ENCODE measurements at places on chromosomes 7 and 10.
A peak's percentile ranks its signal among the peaks of the same experiment; 100 is the strongest.

- DNase-seq: peak; percentile 52
These were observed 118.2 kb downstream of the CDK6 start for GRCh38 chr7:92717993-92718716.

GRCh38 chr10:59674215-59674836 is 35.3 kb downstream of the SLC16A9 start:
- no peak for DNase-seq

DNA sequence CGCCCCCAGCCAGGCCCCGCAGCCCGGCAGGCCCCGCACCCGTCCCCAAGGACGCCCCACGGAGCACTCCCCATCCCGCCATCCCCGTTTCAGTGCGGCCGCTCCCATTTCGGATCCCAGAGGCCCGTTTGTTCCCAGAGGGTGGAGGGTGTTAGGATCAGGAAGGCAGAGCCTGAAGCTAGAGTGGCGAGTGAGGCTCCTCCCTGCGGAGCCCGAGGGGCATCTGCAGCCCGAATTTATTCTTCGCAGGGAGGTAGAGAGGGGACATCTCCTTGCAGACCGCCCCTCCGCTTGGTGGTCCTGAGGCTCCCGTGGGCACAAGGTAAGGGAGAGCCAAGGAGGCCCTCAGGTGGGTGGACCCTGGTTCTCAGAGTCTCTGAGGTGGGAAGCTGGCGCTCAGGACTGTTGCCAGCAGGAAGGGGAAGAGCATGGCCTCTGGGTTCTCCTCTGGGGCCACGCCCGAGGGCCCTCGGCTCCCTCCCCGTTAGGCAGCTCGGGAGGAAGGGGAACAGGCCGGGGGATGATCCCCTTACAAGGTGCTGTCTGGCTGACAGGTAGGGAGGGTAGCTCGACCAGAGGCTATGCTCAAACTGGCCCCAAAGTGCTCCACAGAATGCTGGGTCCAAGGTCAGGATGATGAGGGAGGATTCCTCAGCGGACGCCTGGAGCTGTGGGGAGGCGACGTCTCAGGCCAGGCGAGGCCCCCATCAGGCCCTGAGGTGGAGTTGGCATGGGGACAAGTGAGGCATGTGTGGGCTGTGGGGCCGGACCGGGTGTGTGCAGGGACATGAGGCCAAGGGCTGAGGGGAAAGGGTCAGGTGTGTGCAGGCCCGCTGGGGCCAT is 17.4 kb downstream of the POLL start:
- DNase-seq: no peak

DNA sequence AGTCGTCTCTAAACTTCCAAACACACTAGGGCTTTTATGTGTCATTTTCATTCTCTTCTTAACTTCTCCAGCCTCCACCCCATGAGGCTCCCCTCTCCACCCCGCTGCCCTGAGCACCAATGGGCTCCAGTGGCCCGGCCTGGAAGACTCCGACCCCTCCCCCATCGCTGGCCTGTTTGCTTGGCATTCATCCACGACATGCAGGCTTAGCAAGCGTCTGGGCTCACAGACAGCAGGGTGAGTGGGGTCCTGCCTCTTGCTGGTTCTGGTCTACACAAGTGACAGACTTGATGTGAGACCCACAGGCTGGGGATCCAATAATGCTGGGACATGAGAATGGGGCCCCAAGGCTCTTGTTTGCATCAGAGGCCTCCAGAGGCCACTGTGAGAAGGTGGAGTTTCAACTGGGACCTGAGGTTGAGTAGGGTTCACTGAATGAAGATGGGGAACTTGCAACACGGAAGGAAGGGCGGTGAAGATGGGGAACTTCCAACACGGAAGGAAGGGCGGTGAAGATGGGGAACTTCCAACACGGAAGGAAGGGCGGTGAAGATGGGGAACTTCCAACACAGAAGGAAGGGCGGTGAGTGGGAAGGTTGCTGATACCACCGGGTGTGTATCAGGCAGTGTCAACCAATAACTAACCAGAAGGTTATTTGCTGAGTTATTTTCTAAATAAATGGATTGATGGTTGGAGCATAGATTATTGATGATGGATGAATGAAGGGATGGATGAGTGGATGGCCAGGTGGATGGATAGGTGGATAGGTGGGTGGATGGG is 14.0 kb downstream of the KNDC1 start:
- no peak for DNase-seq

GRCh38 chr10:36269222-36269621 is 627.1 kb upstream of the FZD8 start:
- DNase-seq: no peak

DNA sequence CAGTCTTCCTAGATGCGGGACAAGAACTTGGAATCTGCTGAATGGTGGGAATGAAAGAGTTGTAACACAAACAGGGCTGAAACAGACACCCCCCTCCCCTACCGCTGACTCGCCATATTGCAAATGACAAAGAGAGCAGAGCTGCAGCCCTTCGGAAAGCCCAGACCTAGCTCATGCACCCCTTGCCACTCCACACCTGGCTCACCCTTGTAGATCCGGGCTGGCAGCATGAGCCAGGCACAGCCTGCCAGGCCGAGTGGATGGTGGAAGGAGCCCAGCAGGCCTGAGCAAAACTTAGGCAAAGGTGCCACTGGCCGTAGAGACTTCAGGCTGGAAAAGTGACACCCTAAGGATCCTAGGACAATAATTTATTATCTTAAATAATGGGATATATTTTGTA is 237.4 kb upstream of the SEMA3D start:
- DNase-seq: no peak

DNA sequence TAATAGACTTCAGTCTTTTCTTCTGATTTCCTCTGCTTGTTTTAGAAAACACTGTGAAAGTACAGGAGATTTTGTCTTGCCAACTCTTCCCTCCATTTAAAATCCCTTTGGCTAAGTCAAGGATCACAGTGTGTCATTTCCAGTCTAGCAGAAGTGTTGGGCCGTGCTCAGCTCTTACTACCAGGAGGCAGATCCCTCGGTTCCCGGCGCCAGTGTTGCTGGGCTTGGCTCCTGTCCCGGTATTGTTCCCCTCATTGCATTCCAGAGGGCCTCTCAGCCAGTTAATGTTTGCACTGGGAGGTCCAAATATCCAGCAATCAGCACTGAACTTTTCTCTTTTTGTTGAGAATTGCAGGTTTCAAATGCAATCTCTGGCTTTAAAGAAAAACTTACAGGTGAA is 612.1 kb upstream of the MGMT start:
- no peak for DNase-seq

DNA sequence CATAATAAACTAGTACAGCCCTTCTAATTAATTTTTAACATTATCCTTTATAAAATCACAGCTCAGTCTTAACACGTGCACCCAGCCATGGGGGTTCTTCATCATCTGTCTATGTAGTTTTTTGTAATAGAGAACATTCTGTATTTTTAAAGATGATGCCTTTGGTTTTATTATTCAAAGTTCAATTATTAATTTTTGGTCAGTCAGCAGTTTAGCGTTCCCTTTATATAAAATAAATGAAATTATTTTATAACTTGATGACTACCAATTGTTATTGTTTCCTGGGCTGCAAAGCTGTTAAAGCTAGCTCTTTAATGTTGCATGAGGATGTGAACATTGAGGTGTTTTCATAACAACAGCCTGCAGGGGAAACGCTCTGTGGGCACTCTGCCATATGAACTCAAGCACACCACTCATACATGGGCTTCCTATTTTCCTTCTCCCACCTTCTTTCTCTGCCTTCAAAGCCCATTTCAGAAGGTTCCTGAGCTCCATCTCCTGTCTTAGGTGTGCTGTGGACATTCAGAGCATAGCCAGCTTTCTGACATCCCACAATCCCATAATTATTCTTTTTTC is 172.0 kb upstream of the YAE1 start:
- no peak for DNase-seq

GRCh38 chr7:150621376-150621775 is 10.8 kb downstream of the GIMAP6 start:
- DNase-seq: no peak

DNA sequence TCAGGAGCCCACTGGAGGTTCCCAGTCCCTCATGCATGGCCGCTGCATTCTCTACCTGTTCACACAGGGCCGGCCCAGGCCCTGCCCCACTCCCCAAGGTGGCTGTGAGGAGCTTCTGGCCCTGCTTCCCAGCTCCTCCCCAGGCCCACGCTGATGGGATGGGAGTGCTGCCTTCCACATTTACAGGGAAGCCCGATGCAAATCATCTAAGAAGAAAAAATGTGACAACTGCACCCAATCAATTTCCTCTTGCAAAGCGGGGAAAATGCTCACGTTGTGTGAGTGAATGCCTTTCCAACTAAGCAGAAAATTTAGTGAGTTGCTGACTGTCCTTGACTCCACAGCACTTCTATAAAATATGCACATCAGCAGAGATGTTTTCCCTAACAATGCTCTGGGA is 485.8 kb upstream of the MGMT start:
- DNase-seq: no peak

- no peak for DNase-seq
These were observed 189.6 kb upstream of the NRP1 start for GRCh38 chr10:33524041-33524440.

DNA sequence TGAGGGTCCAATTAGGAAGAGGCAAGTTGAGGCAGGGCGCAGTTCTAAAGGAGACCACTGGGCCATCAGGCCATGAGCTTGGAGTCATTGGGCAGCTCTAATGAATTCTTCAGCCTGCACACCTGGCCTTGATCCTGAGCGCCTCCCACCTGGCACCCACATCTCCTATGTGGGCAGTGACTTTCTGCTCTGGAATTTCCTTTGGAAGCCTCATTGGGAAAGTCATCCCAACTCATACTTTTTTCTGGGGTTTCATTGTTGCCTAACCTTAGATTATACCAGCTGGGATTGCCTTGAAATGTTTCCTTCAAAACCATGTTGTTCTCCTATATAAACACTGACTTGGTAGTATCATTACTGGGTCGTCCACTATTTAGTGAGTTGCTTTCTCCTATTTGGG is 54.1 kb downstream of the PLPP4 start:
- DNase-seq: no peak

- DNase-seq: no peak
These were observed 14.7 kb downstream of the SEC24C start for GRCh38 chr10:73758704-73759511.

Measured in central memory CD4-positive, alpha-beta T cell (primary cell).